ENCODE measurements at places on chromosomes 16 and 17. TPM values are rescaled to one million over a fixed set of nuclear protein-coding genes. Genes with fewer than 3 reads are reported as not detected.

The ABCC3 gene
- total RNA-seq, result 28.1 TPM

The WNK4 gene
- 0.34 TPM for total RNA-seq

The RMI2 gene
- total RNA-seq, result 29.8 TPM

DNA sequence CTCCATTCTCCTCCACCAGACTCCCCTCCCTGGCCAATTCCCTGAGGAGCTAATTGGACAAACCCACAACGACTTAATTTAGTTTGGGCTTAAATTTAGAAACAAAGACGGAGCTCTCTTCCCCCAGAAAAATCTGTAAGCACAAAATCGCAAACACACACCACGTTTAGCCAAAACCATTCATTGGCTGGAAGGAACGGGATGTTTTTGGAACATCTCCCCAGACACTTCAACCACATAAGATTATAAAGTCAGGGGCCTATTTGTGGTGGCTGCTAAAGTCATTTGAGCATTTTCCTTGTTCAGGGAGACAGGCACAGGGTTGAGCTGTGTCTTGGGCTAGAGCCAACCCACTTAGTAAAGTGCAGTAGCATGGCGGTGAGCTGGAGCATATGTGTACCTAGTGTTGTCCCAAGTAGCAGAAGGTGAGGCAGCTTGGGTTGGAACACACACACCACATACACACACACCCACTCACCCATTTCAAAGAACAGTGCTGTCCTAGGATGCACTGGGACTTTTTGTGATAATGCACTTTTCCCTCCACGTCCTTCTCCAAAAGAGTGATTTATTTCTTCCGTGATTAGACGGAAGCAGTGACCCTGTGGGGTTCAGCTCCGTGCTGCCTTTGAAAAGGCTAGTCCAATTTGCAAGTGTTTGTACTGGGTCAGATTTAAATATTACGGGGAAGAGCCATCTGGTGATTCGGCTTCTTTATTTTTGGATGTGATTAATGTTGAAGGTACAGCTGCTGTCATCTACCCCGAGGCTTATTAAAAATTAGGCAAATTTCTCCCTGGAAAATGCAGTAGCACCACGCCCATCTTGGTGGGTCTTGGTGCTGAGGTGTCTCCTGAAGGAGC, 32.2 kb downstream of the ELAC2 start:
- DNase-seq, result no peak

- DNase-seq, result no peak
Observed at GRCh38 chr16:47156680-47157215, 13.0 kb upstream of the NETO2 start.

GRCh38 chr17:4708436-4708835, 2.0 kb upstream of the ARRB2 start:
- peak; percentile 28 for DNase-seq
